ENCODE measurements at places on chromosomes 2 and 18. TPM values are rescaled to one million over a fixed set of nuclear protein-coding genes. Genes with fewer than 3 reads are reported as not detected.

The SFTPB gene
- total RNA-seq: 1.1 TPM

The RGPD3 gene
- total RNA-seq: 0.06 TPM

The CFAP65 gene
- total RNA-seq: not detected

The IL36G gene
- not detected for total RNA-seq

DNA sequence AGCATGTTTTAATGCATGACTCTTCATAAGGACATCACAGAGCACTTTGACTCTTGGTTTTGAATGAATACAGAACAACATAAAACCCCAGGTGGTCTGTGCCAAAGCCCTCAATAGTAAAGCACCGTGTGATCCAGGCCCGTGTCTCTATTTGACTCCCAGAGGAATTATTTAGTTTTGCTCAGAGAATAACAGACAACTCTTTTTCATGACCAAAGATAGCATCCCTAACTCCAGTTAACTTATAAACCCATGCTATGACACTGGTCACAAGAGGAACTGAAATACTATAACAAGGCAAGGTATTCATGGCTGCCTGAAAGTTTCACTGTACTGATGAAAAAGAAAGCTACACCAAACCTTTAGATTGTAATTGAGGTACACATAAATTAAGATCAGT is 128.4 kb downstream of the IKZF2 start:
- DNase-seq: no peak

DNA sequence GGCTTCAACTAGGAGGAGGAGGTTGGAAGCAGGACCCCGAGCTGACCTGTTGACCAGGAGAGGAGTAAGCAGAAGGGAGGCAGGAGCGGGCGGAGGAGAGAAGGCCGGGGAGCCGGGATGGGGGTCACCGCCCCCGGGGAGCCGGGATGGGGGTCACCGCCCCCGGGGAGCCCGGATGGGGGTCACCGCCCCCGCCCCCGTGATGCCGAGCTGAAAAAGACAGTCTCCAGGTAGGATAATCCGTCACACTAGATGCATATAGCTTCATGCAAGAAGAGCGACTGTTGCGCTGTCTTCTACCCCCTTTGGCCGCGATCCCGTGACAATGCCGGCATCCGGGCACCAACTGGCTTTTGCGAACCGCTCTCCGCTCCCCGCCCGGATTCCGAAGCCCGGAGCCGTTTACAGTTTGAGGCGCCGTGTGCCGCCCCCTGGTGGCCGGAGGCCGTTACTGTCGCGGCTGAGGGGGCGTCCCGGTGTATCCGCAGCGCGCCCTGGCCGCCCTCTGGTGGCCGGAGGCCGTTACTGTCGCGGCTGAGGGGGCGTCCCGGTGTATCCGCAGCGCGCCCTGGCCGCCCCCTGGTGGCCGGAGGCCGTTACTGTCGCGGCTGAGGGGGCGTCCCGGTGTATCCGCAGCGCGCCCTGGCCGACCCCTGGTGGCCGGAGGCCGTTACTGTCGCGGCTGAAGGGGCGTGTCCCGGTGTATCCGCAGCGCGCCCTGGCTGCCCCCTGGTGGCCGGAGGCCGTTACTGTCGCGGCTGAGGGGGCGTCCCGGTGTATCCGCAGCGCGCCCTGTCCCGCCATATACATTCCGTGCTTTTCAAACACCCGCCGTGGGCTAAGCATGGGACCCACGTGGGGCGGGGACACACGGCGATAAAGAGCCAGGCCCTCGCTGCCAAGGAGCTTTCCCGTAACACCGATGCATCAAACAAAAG is 89.6 kb downstream of the ACTR3 start:
- DNase-seq: no peak

GRCh38 chr2:161746891-161747535 is 122.8 kb downstream of the SLC4A10 start:
- DNase-seq: no peak

DNA sequence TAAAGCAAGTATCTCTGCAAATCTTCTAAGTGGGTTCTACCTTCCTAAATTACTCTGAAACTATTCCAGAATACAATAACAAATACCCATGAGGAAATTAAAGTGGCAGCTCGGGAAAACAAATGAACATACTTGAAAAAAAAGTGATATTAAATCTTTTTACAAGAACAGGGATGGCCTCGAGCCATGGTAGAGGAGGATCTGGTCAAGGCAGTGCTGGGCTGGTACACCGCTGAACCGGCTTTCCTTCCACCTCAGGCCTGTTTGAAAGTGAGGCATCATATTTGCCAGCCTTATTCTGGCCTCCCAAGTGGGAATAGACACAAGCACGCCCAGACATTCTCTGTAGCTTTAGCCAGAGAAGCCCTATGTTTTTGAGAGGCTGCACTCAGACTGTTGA is 124.5 kb upstream of the CDCA7 start:
- no peak for DNase-seq

DNA sequence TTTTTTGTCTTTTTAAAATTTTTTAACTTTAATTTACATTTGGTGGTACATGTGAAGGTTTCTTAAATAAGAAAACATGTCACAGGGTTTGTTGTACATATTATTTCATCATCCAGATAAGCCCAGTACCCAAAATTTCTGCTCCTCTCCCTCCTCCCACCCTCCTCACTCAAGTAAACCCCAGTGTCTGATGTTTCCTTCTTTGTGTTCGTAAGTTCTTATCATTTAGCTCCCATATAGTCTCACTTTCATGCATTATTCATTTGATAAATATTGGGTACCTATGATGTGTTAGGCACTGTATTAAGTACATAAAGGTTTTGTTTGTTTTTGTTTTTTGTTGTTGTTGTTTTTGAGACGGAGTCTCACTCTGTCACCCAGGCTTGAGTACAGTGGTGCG is 5.7 kb upstream of the TGIF1 start:
- no peak for DNase-seq

- no peak for DNase-seq
These were observed 11.2 kb downstream of the CWC22 start for GRCh38 chr2:179995741-179996515.

DNA sequence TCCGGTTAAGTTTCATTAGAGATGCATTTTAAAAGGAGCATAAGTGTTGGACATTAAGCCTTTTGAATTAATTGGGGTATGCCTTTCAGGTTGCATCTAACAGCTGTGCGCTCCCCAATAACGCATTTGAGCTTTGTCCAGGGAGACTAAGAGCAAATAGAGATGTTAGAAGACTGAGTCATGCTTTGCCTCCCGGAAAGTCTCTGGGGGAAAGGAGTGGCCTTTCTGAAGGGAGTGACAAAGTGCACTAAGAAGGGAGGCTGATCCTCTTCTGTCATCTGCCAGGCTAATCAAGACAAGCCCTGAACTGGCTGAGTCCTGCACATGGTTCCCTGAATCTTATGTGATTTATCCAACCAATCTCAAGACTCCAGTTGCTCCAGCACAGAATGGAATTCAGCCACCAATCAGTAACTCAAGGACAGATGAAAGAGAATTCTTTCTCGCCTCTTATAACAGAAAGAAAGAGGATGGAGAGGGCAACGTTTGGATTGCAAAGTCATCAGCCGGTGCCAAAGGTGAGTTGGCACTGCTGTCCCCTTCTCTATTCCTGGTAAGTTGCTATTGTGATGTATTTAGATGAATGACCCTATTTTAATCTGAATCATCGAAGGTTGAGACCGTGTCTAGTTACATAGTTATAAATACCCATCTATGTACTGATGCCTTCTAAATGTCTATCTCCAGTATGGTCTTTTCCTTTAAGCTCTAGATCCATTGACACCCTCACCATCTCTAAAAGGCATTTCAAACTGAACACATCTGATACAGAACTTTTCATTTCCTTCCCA is 12.1 kb downstream of the TTL start:
- DNase-seq: no peak
